ENCODE measurements at places on chromosomes 11 and 22. TPM values are rescaled to one million over a fixed set of nuclear protein-coding genes. Genes with fewer than 3 reads are reported as not detected.

DNA sequence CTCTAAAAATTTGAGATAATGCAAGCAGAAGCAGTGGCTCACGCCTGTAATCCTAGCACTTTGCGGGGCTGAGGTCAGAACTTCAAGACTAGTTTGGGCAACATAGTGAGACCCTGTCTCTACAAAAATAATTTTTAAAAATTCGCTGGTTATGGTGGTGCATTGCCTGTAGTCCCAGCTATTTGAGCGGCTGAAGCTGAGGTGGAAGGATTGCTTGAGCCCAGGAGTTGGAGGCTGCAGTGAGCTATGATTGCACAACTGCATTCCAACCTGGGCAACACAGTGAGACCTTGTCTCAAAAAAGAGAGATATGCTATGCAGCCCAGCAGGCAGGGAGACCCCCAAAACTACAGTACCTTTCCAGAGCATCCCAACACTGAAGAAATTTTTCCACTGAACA lies 2.3 kb downstream of the CTSC start:
- no peak for DNase-seq

- no peak for DNase-seq
Observed at GRCh38 chr11:71164186-71164585, 88.2 kb downstream of the SHANK2 start.

GRCh38 chr11:36492724-36493304 lies 17.3 kb downstream of the TRAF6 start:
- DNase-seq, result peak; percentile 81

The RAB3IL1 gene
- 9.9 TPM for total RNA-seq

- no peak for DNase-seq
Observed at GRCh38 chr22:49025791-49026493, 801.7 kb downstream of the BRD1 start.

The PIWIL4 gene
- total RNA-seq, result 1.2 TPM

- no peak for DNase-seq
Observed at GRCh38 chr22:41171996-41172395, 33.1 kb upstream of the L3MBTL2 start.

DNA sequence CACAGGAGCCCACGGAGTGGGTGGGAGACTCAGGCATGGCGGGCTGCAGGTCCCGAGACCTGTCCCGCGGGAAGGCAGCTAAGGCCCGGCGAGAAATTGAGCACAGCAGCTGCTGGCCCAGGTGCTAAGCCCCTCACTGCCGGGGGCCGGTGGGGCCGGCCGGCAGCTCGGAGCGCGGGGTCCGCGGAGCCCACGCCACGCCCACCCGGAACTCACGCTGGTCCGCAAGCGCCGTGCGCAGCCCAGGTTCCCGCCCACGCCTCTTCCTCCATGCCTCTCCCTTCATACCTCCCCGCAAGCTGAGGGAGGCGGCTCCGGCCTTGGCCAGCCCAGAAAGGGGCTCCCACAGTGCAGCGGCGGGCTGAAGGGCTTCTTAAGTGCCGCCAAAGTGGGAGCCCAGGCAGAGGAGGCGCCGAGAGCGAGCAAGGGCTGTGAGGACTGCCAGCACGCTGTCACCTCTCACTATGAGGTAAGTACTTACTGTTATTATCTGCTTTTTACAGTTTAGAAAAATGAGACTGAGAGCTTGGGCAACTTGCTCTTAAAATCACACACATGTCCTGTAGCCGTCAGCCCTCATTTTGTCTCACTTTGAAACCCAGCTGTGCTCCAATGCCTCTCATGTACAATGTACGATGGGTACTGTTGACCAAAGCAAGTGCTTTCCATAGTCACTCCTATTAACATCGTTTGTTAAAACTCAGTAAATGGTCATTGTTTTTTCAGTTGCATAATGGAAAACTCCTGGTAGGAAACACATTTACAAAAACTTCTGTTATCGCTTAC lies 12.2 kb upstream of the OR10D3 start:
- no peak for DNase-seq

GRCh38 chr11:124041254-124041653 lies at the start of gene OR10G7:
Gene OR10G7, minus strand, starts transcription at chr11:124041325. Its CDS starts 2,324 bp downstream, at chr11:124039001.
- peak; percentile 6 for DNase-seq

The C11orf86 gene
- total RNA-seq, result not detected

DNA sequence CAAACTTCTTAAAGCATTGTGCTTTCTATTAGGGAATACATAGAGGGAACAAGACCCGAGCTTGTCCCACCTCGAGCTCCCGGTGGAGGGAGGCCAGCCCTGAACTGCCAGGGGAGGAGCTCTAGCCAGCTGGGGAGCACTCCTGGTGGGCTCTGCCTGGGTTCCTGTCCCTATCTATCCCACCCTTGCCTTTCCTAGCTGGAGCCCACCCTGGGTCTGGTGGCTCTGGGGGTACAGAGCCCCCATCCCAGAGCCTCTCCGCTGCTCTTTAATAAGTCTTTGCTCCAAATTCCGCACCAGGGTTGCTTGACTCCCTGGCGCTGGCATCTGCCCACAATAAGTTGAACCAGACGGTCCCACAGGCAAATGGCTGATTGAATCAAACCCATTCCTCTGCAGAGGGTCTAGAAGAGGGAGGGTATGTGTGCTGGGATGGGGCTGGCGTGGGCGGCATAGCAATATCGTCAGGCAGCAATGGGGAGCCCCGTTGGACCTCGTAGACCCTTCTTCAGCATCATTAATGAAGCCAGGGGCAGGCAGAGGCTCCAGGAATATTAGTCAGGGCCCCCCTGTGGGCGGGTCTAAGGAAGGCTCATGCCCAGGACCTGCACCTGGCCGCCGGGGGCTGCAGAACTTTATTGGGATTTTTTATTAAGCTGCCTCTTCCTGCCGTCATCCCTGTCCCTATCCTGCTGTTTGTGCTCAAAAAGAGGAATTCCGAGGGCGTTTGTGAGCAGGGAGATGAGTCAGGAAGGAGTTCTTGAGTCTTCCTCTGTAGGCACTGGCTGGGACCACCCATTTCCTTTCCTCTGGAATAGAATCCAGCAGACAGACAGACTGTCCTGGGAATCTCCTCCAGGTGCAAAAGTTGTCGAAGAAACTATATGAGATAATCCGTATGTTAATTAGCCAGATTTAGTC lies 38.5 kb upstream of the RIC3 start:
- no peak for DNase-seq

- no peak for DNase-seq
Observed at GRCh38 chr11:56977314-56977713, 11.4 kb upstream of the OR5AK2 start.

DNA sequence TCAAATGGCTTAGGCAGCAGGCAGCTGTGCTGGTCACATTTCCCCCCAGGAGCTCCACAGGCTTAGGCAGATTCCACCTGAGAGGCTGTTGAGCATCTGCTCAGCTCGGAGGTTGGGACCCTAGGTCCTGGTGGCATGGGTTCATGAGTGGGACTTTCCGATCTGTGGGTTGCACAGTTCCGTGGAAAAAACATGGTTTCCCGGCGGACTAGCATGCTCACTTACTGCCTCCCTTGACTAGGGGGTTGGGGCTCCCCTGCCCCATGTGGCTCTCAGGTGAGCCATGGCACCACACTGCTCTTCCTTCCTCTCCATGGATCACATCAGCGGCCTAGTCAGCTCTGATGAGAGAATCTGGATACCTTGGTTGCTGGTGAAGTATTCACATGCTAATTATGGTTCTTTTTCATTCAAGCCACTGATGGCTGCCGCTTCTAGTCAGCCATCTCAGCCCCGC lies 685.1 kb downstream of the METTL15 start:
- DNase-seq, result no peak

The OR8D1 gene
- not detected for total RNA-seq

DNA sequence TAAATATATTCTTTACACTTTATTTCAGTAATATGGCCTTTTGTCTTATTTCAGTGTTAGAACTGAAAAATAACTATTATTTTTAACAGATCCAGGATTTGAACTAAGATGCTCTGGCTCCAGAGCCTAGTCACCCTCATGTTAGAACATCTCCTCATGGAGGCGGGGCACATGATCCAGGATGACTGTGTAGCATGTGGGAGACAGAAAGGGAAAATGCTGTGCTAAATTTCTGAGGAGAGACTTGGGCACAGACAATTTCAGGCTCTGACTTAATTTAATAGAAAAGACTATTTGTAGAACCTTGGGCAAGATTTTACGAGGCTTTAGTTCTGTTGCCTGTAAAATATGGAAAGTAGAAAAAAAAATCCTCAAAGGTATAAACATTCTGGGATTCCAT lies 24.1 kb downstream of the CTSC start:
- DNase-seq, result no peak

DNA sequence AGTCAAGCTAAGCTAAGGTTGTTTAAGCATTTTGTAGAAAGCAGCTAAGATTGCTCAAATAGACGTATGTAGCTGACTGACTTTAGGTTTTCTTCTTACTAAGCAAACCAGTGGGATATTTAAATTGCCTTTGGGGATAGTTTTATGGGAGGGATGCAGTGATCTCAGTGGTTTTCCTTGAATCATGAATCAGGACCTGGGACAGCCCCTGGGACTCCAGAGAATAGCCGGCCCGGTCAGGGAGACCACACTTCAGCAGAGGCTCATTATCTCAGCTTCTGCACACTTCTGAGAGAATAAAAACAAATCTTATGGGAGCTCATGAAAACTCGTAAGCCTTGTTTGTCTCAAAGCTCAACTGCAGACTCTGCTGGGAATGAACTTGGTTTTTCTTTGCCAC lies at the start of gene OR9I1:
OR9I1 (minus strand) TSS at position 62 of the 400 bp plus-strand sequence. CDS start 6,086 bp downstream, outside the sequence.
- peak; percentile 1 for DNase-seq

DNA sequence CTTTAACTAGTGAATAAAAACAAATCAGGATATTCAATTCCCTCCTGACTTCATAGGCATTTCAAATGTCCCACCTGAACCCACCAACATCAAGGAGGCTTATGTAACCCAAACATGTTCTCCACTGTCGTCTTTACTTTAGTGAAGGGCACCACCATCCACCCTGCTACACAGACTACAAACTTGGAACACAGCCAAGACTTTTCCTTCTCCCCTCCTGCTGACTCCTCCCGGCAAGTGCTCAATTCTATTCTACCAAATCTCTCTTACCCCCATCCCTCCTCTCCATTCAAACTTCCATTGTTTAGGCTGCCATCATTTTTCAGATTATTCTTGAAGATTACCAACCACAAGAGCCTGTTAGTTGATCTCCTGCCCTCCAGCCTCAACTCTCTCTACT lies 24.3 kb downstream of the SAAL1 start:
- peak; percentile 14 for DNase-seq

DNA sequence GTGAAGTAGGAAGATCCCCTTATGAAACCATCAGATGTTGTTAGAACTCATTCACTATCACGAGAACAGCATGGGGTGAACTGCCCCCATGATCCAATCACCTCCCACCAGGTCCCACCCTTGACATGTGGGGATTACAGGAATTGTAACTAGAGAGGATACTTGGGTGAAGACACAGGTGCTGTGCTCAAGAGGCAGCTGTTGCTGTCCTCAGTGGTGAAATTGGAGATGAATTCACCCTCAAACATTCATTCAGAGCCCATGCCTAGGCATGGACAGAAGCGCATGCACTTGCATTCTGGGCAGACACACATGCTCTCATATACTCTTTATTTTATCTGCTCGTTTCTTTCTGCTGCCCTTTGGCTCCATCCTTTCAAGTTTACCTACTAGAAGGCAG lies 385.0 kb downstream of the INSC start:
- DNase-seq, result no peak

- peak; percentile 46 for DNase-seq
Observed at GRCh38 chr11:8018484-8019313, 31.6 kb downstream of the EIF3F start.

DNA sequence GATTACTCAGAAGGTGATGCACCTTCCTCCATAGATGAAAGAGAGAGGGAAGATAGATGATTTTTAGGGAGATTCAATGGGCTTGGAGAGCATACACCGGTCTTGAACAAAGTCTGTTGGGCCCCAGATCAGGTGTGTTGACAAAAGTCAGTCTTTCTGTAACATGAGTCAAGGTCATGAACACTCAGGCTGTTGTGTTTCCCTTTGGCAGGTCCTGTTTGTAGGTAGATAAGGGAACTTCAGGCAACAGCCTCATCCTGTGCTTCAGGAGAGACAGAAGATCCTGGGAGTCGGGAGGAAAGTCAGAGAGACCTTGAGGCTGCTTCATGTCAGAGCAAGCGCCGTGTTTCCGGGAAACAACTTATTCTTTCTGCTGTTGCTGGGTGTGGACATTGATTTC lies 703.1 kb downstream of the BRD1 start:
- no peak for DNase-seq

GRCh38 chr22:37409459-37410050 lies 17.7 kb downstream of the ELFN2 start:
- no peak for DNase-seq

The FIBP gene
- 161 TPM for total RNA-seq

GRCh38 chr11:17423533-17424310 lies 35.3 kb upstream of the KCNJ11 start:
- DNase-seq, result no peak

- no peak for DNase-seq
Observed at GRCh38 chr11:128506356-128506755, 81.0 kb downstream of the ETS1 start.

The LINC01488 gene
- total RNA-seq, result not detected

The ZNF143 gene
- 30.1 TPM for total RNA-seq

DNA sequence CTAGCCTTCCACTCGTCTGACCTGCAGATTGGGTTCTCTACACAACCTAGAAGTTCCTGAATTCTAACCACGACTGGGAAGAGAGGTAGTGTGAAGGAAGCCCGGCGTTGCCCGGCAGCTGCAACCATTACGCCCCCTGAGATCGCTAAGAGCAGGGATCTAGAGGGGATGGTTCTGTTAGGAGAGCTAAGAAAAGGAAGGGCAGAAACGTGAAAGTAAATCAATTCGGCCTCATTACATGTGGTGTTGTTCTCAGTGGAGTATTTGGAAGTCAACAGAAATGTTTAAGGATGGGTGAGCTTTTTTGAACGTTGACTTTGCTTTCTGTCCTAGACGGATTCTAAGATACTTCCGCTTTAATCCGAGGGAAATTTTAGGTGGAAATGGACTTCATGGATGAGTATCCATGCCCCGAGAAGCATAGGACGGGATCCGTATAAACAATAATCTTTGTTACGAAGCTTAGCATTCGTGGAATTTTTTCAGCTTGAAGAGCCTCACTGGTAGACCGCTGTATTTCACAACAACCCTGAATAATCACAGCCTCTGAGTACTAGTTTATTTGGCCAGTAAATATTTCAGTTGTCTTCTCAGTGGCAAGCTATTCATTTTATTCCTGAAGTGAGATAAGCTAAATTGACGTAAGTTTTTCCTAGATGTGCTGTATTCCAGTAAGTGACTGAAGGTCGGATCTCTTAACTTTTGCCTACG lies 629 bp downstream of the ATP5MG start:
- peak; percentile 23 for DNase-seq

The POGLUT3 gene
- 8.5 TPM for total RNA-seq

The IFITM1 gene
- 0.37 TPM for total RNA-seq

All from dermis blood vessel endothelial cell (primary cell).